ENCODE measurements at places on chromosomes 5 and 9.

DNA sequence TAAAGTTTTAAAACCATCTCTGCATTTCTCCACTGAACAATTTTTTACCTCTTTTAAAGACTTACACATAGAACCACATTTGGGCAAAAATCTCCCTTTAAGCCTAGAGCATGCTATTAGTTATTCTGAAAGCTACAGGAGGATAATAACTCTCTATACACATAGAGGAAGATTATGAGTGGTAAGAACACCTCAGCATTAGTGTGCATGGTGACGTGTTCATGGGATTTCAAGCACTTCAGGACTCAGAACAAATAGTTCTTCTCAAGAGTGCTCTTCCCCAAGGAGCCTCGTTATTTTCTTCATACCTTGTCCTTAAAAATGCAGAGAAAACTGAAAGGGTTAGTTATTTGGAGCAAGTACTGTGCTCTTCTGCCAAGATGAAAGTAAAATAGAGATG, 256.9 kb upstream of the TUSC1 start:
- DNase-seq: peak; percentile 41

DNA sequence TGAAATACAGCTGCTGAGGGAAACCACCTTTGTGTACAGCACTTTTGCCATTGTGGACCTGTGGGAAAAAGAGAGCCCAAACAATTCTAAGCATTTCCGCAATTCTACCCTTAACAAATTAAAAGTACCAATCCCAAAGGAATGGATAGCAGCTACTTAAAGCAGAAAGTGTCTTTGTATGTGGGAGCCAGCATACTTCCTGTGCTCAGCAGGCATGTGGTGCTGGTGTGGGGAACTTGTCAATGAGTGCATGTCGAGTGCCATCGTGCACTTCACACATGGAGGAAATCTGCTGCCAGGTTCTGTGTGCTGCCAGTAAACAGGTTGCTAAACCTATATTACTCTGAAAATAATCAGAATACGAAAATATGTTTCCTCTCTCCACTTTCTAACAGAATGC, 399.0 kb downstream of the LRRC70 start:
- no peak for DNase-seq

DNA sequence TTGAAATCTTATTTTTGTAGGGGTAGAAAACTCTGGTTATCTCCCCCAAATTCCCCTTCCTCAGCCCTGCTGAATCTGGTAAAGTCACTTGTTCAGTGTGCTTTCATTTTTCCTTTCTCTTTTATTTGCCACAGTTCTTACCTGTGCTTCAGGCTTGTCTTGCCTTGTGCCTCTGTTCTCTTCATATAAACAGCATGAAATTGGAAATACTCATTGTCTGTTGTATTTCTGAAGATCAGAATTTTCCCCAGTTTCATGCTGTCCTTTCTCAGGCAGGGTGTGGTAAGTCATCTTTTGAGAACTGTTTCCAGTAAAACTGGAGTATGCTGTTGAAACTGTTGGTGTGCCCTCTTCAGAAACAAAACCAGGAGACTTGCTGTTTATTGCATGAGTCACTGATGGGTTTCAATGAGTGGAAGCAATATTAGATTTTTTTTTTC, 7.0 kb downstream of the PAM start:
- peak; percentile 40 for DNase-seq

DNA sequence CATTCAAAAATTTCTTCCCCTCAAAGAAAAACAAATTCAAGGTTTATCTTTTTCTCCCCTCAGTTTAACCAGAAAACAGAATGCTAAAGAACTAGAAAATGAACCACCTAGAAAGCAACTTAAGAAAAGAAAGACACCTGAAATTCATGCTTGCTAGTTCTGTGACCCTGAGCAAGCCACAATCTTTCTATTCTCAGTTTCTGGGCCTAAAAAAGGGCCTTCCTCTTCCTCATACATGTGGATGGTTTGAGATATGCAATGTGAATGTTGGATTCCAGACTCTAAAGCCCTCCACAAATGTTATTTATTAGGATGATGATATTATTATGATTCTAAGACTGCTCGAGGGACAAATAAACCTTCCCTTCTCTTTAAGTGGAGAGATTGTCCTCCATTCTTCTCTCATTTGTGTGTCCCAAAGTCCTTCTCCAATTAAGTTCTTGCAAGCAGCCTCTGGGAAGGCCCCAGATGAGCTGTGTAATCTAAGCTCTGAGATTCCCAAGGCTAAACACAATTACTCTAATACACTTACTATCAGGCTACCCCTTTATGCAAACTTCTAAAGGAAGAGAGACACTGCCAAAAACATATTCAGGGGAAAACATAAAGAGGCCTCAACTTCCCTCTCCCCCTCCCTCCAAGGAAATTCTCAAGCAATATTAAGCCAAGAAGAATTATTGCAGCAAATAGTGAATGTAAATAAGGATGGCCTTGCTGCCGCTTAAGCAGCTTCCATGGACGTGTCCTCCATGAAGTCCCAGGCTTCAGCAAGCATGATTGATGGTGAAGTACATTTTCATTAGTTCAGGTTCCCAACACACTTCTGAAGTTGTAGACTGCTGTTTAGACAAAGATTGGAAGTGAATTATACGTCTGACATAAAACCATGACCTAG, 80.2 kb downstream of the PRKACG start:
- DNase-seq: no peak

GRCh38 chr9:35552837-35553236, 52.2 kb upstream of the TESK1 start:
- DNase-seq: no peak

- no peak for DNase-seq
Observed at GRCh38 chr9:20087481-20087880, 298.6 kb upstream of the SLC24A2 start.

DNA sequence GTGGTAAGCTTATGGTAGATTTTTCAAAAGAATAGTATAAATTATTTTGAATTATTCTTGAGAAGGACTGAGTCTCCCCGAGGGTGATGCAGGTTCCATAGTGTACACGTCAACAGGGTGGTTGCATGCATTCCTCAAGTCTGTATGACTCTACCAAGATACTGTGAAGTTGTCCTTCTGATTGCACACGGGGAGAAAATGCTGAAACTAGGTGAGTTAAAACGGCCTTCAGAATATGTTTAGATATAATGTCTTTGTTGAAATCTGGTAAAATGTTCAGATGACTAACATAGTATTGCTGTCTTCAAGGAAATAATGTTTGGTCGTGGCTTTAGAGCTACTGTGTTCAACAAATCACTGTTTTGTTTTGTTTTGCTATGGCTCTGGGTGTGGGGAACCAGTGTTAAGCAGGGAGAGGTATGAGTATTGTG, 22.4 kb upstream of the TNFAIP8 start:
- DNase-seq: no peak

DNA sequence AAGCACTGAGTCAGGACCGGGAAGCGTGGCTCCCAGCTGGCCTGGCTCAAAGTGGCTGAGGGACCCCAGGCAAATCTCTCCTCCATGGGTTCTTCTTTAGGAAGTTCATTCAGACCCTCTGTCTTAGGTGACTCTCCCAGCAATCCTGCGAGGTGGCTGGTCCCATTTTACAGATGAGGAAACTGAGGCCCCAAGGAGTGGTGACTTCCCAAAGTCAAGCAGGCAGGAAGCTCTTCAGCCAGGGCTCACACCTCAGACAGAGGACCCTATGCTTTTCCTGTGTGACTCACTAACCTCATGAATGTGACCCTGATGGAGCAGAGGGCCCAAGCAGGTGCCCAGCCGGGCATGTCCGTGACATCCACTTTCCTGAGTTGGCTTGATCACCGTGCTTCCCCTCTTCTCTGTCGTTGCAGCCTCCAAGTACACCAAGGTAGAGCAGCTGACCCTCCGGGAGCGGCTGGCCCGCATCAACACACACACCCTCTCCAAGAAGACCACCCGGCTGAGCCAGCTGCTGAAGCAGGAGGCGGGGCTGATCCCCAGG, 36.5 kb downstream of the ARHGEF37 start:
- DNase-seq: no peak

DNA sequence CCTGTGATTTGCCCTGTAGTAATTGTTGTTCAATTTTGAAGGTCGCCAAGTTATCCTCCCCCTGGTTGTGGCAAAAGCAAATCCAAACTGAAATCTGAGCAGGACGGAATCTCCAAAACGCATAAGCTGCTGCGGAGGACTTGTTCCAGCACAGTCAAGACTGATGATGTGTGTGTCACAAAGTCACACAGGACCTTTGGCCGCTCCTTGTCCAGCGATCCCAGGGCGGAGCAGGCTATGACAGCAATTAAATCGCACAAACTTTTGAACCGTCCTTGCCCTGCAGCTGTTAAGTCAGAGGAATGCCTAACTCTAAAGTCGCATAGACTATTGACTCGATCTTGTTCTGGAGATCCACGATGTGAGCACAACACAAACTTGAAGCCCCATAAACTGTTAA, 128.4 kb downstream of the PARP8 start:
- no peak for DNase-seq

GRCh38 chr9:123871781-123872180, 58.1 kb downstream of the DENND1A start:
- DNase-seq: no peak

DNA sequence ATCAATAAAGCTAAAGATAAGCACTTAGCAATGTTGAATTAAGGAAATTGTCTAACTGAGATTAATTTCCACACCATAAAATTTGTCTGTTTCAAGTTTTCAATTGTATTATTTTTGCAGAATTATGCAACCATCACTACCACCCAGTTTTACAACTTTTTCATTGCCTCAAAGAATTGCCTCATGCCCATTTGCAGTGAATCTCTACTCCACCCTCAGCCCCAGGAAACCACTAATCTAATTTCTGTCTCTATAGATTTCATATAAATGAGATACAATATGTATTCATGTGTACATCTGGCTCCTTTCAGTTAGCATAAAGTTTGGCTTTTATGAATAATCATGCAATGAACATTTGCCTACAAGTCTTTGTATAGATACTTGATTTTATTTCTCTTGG, 72.9 kb downstream of the PTCD2 start:
- DNase-seq: no peak

- no peak for DNase-seq
Observed at GRCh38 chr5:124783285-124783684, 36.8 kb upstream of the ZNF608 start.

DNA sequence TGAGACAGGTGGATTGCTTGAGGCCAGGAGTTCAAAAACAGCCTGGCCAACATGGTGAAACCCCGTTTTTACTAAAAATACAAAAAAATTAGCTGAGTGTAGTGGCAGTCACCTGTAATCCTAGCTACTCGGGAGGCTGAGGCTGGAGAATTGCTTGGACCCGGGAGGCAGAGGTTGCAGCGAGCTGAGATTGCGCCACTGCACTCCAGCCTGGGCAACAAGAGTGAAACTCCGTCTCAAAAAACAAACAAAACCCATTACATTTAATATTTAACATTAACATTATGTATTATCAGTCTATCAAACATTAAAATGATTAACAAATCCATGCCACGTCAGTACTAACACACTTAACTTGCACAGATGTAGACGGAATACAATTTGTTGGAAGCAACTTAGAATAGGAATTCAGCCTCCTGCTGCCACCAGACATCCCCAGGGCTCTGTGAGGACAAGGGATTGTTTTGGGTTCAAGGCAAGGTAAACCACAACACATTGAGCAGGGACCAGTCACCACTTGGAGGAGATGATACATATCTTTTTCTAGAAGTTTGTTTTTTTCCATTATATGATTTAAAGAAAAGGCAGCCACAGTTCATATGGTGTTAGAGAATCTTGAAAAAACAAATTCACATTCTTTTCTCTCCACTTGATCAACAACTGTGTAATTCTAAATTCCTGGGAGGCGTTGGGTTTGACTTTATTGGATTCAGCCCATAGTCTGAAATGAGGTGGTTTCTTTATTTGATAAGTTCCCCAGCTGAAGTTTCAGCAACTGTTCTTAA, 104.1 kb upstream of the BASP1 start:
- DNase-seq: peak; percentile 45

DNA sequence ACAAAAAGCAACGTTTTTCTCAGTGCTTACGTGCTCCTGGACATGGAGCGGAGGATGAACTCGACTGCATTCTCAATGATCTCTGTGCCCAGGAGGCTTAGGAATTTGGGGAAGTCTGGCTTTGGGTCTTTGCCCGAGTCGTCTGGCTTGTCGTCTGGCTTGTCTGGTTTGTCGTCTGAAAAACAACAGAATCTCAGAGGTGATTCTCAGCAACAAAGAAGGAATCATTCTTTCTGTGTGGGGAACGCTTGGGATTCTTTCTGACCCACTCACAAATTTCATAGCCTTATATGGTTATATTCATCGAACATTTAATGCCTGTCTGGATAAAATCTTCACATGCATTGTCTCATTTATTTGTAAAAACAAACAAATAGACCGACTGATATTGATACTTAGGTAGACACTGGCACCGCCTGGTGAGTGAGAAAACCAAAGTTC, 4.7 kb downstream of the C5orf46 start:
- DNase-seq: no peak

DNA sequence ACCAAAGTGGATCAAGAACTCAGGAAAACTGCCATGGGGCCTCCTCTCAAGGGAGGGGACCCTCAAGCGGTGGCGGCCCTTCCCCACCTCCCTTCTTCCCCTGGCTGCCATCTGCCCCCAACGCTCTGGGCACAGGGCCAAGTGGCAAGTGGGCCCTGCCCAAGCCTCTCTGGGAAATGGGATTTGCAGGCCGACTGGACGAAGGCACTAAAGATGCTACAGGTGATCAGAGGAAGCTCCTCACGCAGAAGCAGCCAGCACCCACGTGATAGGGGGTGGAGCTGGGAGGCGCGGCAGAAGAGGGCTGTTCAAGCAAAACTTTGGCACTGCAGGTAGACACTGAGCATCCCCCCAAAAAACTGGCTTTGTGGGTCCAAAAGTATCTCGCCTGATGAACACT, 52.7 kb upstream of the UBTD2 start:
- DNase-seq: no peak

DNA sequence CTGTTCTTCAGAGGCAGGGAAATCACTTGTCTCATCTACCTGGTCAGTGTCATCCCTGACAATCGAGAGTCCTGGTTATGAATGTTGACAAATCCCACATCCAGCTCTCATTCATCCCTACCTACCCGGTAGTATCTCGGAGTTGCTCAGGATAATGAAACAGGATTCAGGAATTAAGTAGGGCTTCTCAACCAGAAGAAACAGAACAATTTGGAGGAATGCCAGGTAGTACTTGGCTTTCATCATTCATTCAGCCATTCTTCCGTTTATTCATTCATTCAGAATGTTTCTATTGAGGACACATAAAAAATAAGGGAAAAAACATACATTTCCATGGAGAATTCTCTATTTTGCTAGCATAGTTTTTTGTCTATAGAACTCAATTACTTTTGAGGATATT, 195.0 kb downstream of the ARHGEF28 start:
- no peak for DNase-seq

DNA sequence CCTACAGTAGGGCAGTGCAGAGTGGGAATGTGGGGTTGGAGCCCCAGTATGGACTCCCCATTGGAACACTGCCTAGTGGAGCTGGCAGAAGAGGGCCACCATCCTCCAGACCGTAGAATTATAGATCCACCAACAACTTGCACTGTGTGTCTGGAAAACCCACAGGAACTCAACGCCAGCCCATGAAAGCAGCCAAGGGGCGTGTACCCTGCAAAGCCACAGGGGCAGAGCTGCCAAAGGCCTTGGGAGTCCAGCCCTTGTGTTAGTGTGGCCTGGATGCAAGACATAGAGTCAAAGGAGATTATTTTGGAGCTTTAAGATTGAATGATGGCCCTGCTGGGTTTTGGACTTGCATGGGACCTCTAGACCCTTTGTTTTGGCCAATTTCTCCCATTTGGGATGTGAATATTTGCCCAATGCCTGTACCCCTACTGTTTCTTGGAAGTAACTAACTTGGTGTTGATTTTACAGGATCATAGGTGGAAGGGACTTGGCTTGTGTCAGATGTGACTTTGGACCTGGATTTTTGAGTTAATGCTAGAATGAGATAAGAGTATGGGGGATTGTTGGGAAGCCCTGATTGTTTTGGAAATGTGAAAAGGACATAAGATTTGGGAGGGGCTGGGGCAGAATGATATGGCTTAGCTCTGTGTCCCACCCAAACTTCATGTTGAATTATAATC, 266.8 kb downstream of the SEMA5A start:
- DNase-seq: no peak
